GM23338 (cell line): ENCODE measurements at places on chromosomes 1 and 21.

- no peak for DNase-seq
Observed at GRCh38 chr1:205587581-205587980, 44.2 kb downstream of the ELK4 start.

- no peak for DNase-seq
Observed at GRCh38 chr21:38766987-38767722, 38.6 kb upstream of the ETS2 start.

DNA sequence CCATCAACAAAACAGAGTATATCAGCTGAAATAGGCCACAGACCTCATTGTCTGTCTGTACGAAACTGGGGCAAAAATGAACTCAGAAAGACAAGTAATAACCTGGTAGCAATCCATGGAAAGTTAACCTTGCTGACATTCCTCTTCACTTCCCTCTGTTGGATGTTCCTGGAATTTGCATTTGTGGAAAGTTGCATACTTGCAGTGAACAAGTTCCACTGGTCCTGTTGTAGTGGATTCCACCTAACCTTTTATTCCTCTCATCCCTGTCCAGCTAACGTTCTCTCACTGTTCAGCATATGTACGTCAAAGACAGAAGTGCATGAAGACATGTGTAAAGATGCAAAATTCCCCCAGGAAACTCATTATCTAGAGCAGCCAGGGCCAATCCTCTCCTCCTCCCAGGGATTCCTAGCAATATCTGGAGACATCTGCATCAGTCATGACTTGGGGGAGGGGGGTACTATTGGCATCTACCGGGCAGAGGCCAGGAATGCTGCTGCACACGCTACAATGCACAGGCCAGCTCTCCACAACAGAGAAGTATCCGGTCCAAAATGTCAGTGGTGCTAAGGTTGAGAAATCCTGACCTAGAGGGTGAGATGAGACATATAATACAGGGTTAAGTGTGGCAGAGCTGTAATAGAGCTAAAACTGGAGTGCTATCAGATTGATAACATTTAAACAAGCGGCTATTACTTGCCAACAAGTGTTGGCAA lies 8.2 kb downstream of the LPAR3 start:
- no peak for DNase-seq

- DNase-seq: no peak
Observed at GRCh38 chr21:34967509-34968289, 81.4 kb downstream of the RUNX1 start.

GRCh38 chr1:244954359-244954758 lies 90.0 kb upstream of the HNRNPU start:
- no peak for DNase-seq

GRCh38 chr1:222784371-222784770 lies 30.5 kb upstream of the DISP1 start:
- no peak for DNase-seq

DNA sequence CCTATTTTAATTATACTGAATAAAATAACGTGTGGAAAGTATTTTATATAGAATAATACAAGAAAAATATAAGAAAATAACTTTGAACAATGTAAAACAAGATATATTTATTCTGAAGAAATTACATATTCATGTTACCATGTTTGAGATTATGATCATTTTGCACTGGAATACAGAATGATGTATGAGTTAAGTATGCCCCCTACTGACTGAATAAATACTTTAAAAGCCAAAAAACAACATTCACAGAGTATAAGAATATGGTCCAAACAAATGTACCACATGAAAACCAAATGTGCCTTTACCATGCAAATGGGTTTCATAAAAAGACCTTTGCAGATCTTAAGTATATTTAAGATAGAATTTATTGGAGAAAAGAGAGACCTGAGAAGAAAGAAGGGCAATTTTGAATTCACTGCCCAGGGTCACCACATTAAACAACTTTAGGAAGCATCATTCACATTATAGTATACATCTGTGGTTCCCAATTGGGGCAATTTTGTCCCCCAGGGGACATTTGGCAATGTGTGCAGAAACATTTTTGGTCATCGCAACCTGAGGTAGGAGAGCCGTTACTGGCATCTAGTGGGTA lies 136.6 kb upstream of the GFI1 start:
- no peak for DNase-seq
